ENCODE measurements at places on chromosomes 12 and 14.

GRCh38 chr14:34420547-34421150 is 41.4 kb downstream of the SPTSSA start:
- no peak for DNase-seq

DNA sequence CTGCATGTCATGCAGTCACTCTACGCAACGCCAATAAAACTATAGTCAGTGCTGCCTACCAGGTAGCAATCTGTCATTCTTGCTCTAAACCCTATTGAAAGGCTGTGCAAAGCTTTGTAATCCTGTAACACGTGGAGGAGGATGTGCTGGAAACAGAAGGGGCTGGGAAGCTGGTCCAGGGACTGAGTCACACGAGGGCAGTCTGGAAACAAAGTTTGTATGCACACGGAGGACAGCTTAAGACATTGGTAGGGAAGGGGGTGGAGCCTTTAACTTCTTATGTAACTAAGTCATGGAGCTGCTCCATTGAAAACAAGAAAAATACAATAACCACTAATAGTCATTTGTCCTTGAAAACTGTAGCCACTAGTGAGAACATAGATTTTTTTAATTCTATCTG is 128.0 kb downstream of the BCAT1 start:
- no peak for DNase-seq

DNA sequence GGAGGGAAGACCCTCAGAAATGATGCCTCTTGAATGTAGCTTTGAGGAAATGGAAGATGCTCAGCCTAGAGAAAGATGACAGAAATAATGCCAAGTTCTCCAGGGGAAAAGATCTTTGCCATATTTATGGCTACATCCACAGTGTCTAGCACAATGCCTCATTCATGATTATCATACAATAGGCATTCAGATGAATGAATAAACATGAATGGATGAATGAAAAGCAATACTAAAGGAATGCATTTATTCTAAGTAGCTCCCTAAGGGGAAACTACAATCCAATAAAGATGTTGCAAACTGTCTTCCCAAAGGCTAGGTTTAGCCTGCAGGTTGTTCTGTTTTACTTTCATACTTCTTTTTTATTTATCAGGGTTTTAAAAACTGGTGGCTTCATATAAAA is 12.0 kb downstream of the TMTC1 start:
- DNase-seq = no peak

DNA sequence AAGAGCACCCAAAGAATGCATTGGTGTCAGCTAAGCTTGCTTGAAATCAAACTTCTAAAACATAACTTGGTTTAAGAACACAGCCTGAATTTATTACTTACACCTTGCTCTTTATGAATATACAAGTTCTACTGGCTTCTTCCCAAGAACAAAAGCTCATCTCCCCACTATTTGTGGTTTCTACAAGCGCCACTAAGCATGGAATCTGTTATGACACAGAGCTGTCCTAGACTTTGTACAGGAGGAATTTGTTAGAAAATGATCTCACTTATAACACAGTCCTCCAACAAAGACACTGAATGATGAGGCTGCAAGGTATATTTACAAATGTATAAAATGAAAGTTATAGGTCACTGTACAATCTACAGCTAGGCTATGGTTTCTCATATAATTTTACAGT is 452.1 kb downstream of the BCAT1 start:
- DNase-seq = no peak

DNA sequence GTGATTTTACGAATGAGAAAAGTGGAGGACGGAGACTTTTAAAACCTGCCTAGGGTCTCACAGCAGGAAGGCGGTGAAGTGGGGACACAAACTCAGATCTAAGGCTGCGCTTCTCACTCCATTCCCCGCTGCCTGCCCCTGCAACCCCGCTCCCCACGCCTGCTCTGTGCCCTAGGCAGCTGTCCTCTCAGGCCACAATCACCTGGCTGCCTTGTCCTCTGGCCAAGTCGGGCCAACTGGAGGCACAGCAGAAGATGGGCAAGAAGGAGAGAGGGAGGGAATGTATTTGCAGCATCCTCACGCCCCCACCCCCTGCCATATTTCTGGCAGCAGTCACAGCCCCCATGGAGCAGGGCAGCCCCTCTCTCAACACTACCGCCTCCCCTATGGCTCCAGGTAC is 94.9 kb downstream of the CHGA start:
- no peak for DNase-seq

GRCh38 chr12:102322254-102322653 is 124.6 kb upstream of the PMCH start:
- DNase-seq = no peak

- no peak for DNase-seq
Measured at GRCh38 chr12:52486166-52487105, 6.6 kb downstream of the KRT6A start.

GRCh38 chr12:124520265-124520701 is 47.1 kb downstream of the NCOR2 start:
- no peak for DNase-seq

- no peak for DNase-seq
Measured at GRCh38 chr14:102898298-102898697, 24.2 kb upstream of the AMN start.

GRCh38 chr12:90064852-90065801 is 356.5 kb upstream of the ATP2B1 start:
- DNase-seq = no peak

- DNase-seq = no peak
Measured at GRCh38 chr14:63991833-63992232, 139.0 kb downstream of the SYNE2 start.

DNA sequence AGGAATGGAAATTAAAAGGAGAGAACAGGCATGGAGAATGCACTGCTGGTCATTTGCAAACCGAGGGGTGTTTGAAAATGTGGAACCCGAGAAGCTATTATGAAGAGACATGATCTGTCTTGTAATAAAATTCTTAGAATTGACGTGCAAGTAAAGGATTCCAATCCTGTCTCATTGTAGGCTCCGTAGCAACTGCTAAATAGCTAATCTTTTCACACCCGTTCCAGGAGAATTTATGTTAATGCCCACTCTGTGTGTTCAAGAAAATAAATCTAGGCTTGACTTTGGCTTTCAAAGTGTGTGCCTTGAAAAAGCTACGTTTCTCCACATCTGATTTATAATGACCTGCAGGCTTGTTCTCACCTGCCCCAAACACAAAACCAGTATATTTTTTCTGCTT is 380.9 kb downstream of the GLT1D1 start:
- no peak for DNase-seq

DNA sequence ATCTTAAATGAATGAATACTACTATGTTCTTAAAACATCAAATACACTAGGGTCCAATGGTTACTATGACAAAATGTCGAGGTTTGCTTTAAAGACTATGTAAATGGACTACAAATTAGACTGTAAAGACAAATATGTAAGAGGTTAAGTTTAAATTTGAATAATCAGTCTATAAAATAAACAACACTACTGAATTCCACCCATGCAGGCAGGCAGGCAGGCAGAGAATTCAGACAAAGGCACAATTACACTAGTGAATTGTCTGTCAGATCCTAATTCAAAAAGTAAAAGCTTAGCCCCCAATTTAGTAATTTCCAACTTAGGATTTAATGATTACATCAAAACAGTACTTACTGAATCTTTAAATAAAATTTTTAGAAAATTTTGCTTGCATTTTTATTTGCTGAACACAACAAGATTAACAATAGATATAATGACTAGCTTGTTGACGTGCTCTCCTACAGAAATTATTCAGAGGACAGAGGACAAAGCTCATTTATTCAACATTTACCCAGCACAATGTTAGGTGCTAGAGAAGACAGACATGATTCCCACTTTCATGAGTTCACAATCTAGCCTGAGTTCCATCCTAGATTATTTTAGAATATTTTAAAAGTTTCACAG is 97.4 kb downstream of the CDK17 start:
- no peak for DNase-seq

DNA sequence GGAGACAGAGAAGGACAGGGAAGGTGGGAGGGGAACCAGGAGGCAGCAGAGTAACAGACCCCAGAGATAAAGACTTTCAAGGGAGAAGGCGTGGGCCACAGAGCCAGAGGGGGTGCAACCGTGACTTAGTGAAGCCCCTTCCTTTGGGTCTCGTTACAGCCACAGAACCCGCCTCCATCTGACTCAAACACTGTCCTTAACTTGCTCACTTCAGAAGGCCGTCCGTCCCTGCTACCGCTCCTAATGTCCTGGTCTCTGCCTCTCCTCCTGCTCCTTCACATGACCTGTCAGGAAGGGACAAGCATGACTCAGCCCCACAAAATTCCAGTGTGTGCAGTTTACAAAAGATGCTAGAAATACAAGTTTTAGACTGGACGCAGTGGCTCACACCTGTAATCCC is 18.0 kb downstream of the RIMBP2 start:
- no peak for DNase-seq

DNA sequence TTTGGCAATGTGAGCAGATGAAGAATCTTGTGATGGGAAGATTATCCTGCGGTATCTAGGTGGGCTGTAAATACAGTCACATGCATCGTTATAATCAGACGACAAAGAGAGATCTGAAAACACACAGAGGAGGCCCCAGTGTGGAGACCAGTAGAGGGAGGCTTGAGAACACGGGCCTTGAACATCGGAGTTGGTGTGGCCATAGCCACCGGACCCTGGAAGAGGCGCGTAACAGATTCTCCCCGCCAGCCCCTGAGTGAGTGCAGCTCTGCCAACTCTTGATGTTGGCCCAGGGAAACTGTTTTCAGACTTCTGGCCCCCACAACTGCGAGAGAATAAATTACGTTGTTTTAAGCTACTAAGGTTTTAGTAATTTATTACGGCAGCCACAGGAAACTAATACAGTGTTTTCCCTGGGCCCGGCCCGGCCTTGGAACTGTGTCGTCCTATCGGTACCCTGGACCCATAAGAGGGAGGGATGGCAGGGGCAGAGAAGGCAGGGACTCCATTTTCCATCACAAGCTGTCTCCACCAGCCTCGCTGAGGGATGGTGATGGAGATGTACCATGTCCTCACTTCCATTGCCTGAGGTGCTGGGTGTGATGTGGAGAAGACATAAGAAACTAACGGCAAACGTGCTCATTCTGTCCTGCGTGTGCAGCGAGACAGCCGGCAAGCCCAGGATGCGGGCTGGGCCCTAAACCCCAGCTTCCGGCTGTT is 91.6 kb downstream of the NTF3 start:
- DNase-seq = no peak

DNA sequence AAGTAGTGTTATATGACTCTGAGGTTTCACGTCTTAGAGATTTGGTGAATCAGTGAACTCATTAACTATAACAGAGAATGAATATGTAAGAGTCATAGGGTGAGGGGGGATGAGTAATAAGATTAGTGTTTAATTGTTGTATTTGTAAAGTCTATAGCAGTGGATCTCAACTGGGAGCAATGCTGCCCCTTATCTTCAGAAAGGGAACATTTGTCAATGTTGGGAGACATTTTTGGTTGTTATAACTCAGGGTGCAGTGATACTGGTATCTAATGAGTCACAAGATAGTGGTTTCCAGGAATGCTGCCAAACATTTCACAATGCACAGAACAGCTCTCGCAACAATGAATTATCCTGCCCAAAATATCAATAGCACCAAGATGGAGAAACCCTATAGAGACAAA is 1193.7 kb downstream of the GALC start:
- no peak for DNase-seq

DNA sequence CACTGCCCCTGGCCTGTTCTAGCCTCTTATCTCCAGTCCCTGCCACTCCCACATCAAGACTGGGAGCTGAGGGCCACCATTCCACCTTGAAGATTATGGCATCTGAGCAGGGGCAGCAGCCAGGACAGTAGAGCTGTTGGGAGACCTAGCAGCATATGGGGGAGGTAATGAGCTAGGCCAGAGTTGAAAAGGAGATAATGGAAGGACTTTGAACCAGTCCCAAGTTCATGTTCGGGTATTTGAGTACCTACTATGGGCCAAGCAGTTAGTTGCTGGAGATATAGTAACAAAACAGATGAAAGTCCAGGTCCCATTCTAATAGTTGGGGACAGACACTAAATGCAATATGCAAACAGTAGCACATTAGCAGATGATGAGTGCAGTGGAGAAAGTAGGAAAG is 151.5 kb downstream of the PLXNC1 start:
- DNase-seq = no peak

Data from hypothalamus (tissue), 51 donors.